H4 (cell line): ENCODE measurements at places on chromosomes 6 and 20. TPM values are rescaled to one million over a fixed set of nuclear protein-coding genes. Genes with fewer than 3 reads are reported as not detected.

The OR2J3 gene
- total RNA-seq, result not detected in 2 replicates

The SOX12 gene
- 1.9 and 2.2 TPM in 2 replicates for total RNA-seq

The MYO6 gene
- total RNA-seq, result 2.2 and 2.9 TPM in 2 replicates

The HLA-DRA gene
- total RNA-seq, result 0.53 and 3.3 TPM in 2 replicates

The HLA-DRB5 gene
- not detected in 2 replicates for total RNA-seq

The CTSZ gene
- 0.17 and 0.18 TPM in 2 replicates for total RNA-seq

The ZNF335 gene
- total RNA-seq, result 4.3 and 7.1 TPM in 2 replicates

The HFE gene
- total RNA-seq, result 7.8 and 13.4 TPM in 2 replicates

The MAS1 gene
- total RNA-seq, result not detected in 2 replicates

The APCDD1L gene
- 1.5 and 1.7 TPM in 2 replicates for total RNA-seq

The C2 gene
- 0.75 TPM in 1 of 2 replicates, not detected in the other for total RNA-seq

The COL11A2 gene
- total RNA-seq, result 0.10 and 0.39 TPM in 2 replicates

The THBS2 gene
- total RNA-seq, result 0.19 and 0.21 TPM in 2 replicates

The EMILIN3 gene
- not detected in 2 replicates for total RNA-seq

GRCh38 chr6:51678905-51679620 is 408.4 kb downstream of the PKHD1 start:
- peak; percentile 87 for DNase-seq

GRCh38 chr20:7765221-7765620 is 175.0 kb downstream of the HAO1 start:
- DNase-seq, result no peak

- no peak for DNase-seq
These were observed 91.2 kb downstream of the ISM1 start for GRCh38 chr20:13312300-13312699.

GRCh38 chr20:6509374-6509773 is 258.1 kb upstream of the BMP2 start:
- DNase-seq, result no peak

- no peak for DNase-seq
These were observed 101.8 kb upstream of the AKIRIN2 start for GRCh38 chr6:87803791-87804190.

- DNase-seq, result no peak
These were observed 97.9 kb downstream of the ID4 start for GRCh38 chr6:19934996-19935591.

- no peak for DNase-seq
These were observed at the start of gene SLC4A11 for GRCh38 chr20:3239026-3239866. TSS of gene SLC4A11 (minus strand) at chr20:3239190. CDS start at chr20:3239137, 53 bp downstream.

- DNase-seq, result no peak
These were observed 245.8 kb upstream of the SULF2 start for GRCh38 chr20:48031122-48031521.

DNA sequence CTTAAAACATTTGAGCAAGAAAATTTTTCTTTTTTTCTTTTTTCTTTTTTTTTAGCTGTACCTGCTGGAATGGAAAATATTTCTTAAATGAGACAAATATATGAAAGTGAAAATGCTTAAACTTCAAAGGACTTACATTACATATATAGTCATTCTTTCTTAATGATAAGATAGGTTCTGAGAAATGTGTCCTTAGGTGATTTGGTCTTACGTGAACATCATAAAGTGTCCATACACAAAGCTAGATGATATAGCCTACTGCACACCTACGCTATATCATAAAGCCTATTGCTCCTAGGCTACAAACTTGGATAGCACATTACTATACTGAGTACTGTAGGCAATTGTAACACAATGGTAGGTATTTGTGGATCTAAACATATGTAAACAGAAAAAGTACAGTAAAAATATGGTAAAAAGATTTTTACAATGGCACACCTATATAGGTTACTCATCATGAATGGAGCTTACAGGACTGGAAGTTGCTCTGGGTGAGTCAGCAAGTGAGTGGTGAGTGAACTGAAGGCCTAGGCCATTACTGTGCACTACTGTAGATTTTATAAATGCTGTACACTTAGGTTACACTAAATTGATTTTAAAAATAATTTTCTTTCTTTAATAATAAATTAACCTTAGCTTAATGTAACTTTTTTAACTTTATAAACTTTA is 54.6 kb downstream of the RPP21 start:
- DNase-seq, result no peak

DNA sequence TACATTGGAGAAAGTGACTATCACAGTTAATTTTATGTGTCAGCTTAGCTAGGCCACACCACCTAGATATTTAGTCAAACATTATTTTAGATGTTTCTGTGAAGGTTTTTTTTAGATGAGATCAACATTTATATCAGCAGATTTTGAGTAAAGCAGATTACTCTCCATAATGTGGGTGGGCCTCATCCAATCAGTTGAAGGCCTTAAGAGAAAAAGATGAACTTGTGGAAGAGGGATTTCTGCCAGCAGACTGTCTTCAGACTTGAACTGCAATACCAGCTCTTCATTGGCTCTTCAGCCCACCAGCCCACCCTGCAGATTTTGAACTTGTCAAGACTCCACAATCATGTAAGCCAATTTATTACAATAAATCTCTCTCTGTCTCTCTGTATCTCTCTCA is 25.1 kb upstream of the FBXO30 start:
- no peak for DNase-seq

GRCh38 chr6:94645191-94645590 is 932.1 kb upstream of the MANEA start:
- no peak for DNase-seq

- DNase-seq, result no peak
These were observed 84.0 kb upstream of the ZNF217 start for GRCh38 chr20:53677447-53678314.

- no peak for DNase-seq
These were observed 64.2 kb upstream of the BHLHE23 start for GRCh38 chr20:63070771-63071540.

- no peak for DNase-seq
These were observed 109.6 kb upstream of the RPS6KA2 start for GRCh38 chr6:166736634-166737033.

GRCh38 chr6:144068794-144069193 is 26.6 kb downstream of the SF3B5 start:
- no peak for DNase-seq

DNA sequence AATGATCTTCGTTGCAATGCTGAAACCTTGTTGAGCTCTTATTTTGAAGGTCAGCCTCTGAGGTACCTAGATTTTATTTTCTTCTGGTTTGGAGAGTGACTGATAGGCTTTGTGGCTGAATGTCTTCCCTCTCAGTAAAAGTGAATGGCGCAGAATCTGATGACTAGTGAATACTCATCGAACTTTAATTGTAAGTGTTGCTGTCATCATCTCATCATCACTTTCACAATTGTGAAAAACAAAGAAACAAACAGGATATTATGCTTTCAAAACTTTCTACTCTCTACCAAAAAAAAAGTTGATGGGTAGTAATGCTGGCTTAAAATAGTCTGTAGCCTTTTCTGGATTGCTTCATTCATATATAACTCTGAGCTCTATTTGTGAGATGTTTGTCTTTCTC is 239.5 kb upstream of the RAB32 start:
- no peak for DNase-seq

- DNase-seq, result no peak
These were observed 180.2 kb upstream of the CCN2 start for GRCh38 chr6:132131351-132131750.

- DNase-seq, result peak; percentile 73
These were observed 40.5 kb downstream of the PIM1 start for GRCh38 chr6:37210313-37210968.

- DNase-seq, result no peak
These were observed 4.5 kb upstream of the VSTM2L start for GRCh38 chr20:37898233-37899104.

GRCh38 chr6:63452125-63452524 is 120.2 kb upstream of the LOC128125822 start:
- peak; percentile 73 for DNase-seq

DNA sequence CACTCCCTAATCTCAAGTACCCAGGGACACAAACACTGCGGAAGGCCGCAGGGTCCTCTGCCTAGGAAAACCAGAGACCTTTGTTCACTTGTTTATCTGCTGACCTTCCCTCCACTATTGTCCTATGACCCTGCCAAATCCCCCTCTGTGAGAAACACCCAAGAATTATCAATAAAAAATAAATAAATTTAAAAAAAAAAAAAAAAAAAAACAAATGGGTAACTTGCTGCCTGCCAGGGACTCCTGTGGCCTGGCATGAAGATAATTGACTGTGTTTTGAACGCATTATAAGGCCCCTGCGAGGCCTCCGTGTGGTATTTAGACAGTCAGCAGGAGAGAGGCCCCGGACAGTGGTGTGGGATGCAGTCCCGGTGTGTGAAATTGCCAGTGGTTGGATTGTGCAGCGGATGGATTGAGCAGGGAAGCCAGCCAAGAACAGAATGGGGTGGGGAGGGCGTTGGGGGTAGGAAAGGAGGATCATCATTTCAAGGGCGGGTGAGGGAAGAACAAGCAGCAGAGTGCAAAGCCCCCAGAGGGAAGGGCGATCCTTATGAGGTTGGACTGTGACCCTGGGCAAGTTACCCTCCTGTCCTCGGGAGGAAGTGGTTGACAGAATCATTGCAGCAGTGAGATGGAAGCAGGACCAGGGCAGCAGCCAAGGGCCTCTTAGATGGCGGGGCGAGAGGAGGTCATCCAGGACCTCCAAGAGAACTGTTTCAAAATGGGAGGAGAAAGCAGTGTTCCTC is 43.3 kb downstream of the PPARD start:
- DNase-seq, result no peak

- no peak for DNase-seq
These were observed 56.2 kb upstream of the BTBD3 start for GRCh38 chr20:11861479-11861878.

- DNase-seq, result peak; percentile 76
These were observed 23.1 kb upstream of the FBXO9 start for GRCh38 chr6:53042112-53042511.

- peak; percentile 45 for DNase-seq
These were observed 134.4 kb downstream of the ARHGAP18 start for GRCh38 chr6:129575378-129576118.

- no peak for DNase-seq
These were observed 11.8 kb downstream of the NINL start for GRCh38 chr20:25573288-25574251.

DNA sequence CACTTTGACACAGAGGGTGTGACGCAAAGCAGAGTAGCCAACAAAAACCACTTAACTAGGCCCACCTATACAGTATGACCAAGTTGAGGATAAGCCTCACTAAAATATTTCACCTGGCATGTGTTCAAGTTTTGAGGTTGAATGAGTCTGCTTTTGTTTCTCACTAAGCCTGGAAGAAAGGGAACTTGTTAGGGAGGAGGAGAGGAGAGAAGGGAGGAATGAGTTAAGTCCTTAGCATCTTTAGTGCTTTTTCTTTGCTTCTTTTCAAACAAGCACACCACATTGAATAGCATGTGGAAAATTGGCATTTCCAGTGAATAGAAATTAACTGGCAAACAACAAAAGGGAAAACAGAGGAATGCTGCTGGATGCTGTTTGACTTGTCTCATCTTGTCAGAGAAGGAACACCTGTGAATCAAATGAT is 461.9 kb downstream of the GJA1 start:
- DNase-seq, result no peak

GRCh38 chr6:18347021-18347577 is 40.1 kb upstream of the RNF144B start:
- peak; percentile 74 for DNase-seq
